Fibroblast of lung (primary cell): ENCODE measurements at places on chromosomes 7 and 10. TPM values are rescaled to one million over a fixed set of nuclear protein-coding genes. Genes with fewer than 3 reads are reported as not detected.

SGCE gene
- 72.3 and 184 TPM in 2 replicates for polyA plus RNA-seq

OR2A12 gene
- not detected in 2 replicates for polyA plus RNA-seq

TCF7L2 gene
- 3.4 and 4.7 TPM in 2 replicates for polyA plus RNA-seq

GIMAP7 gene
- not detected in 2 replicates for polyA plus RNA-seq

DNA sequence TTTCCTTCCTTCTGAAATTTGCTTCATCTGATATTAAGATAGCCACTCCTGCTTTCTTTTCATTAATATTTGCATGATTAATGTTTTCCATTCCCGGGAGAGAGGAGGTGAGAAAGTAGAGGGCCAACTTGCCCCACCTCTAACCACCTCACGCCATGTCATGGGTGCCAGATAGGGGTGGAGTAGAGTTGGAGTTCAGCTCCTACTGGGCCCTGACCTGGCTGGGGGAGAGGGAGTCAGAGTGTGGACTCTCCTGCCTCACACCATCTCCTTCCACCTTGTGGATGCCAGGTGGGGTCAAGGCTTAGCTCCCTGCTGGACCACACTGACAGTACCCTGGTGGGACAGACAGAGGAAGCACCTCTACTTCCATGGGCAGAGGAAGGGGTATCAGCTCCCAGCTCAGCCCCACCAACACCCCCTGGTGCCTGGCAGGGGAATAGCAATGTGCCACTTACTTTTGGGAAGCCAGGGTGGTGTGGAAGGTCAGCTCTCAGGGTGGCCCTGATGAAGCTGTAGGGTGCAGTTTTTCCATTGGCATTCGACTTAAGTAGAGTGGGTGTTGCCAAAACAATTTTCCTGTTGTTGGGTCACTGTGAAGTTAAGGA lies 28.0 kb downstream of the CHST12 start:
- DNase-seq = no peak

GRCh38 chr7:2205036-2205780 lies 27.5 kb downstream of the MAD1L1 start:
- no peak for DNase-seq

- DNase-seq = no peak
Observed at GRCh38 chr10:131131726-131132591, 179.6 kb downstream of the TCERG1L start.

DNA sequence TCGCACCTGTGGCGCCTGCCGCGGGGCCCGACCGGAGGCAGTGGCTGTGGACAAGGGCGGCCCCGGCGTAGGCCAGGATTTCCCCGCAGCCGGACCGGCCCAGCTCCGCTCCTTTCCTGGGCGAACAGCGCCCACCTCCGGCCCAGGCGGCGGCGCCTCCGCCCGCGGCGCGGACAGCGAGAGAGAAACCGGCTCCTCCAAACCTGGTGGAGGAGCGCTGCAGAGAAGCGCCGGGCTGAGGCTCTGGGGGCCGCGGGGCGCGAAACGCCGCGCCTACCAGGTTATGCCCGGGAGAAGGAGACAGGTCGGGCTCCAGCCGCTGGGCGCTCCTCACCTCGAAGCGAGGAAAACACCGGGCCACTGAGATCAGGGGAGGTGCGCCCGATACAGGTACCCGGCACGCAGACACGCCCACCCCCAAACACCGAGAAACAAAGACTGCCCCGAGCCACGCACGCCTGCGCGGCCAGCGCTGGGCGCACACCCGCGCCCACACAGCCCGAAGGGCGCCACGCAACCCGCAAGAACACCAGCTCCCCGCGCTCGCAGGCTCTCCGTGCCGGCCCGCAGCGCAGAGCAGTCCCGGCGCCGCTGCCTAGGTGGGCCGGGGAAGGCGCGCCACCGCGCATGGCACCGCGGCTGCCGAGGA lies 3.3 kb downstream of the GRID1 start:
- DNase-seq = no peak
